ENCODE measurements at places on chromosomes 3 and 15.

DNA sequence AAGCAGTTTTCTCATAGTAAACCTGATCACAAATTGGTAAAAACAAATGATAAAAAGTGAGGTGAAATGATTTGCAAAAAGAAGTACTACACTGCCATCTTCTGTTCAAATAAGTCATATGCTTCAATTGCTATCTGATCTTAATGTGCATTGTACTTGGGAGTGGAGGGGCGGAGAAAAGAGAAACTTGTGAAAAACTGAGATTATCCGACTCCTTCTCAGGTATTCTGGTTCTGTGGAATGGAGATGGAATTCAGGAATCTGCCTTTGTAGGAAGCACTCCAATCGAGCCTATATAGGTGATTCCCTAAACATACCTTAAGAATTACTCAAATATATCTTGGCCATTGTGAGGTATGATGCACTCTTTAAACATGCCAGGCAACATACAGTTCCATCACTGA lies 180.6 kb downstream of the CHL1 start:
- DNase-seq: no peak

- no peak for DNase-seq
Observed at GRCh38 chr15:100434561-100434960, 92.8 kb upstream of the ADAMTS17 start.

DNA sequence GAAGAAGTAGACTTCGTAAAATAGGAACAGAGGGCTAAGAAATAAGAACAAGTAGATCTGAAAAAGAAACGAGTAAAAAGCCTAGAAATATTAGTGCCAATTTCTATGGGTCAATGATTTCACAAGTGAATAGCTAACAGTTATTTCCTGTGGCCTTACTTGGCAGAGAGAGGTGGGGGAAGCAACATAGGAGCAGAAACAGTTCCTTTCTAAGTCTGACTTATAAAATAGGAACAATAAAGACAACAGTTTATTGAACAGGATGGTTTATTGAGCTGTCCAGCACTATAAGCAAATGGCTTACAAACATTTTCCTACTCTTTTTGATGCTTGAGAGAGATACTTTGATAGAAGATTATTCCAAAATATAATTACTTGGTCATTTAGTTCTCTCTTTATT lies 37.9 kb downstream of the AGTR1 start:
- DNase-seq: no peak

GRCh38 chr3:139676108-139676507 lies 1.7 kb downstream of the NMNAT3 start:
- no peak for DNase-seq

DNA sequence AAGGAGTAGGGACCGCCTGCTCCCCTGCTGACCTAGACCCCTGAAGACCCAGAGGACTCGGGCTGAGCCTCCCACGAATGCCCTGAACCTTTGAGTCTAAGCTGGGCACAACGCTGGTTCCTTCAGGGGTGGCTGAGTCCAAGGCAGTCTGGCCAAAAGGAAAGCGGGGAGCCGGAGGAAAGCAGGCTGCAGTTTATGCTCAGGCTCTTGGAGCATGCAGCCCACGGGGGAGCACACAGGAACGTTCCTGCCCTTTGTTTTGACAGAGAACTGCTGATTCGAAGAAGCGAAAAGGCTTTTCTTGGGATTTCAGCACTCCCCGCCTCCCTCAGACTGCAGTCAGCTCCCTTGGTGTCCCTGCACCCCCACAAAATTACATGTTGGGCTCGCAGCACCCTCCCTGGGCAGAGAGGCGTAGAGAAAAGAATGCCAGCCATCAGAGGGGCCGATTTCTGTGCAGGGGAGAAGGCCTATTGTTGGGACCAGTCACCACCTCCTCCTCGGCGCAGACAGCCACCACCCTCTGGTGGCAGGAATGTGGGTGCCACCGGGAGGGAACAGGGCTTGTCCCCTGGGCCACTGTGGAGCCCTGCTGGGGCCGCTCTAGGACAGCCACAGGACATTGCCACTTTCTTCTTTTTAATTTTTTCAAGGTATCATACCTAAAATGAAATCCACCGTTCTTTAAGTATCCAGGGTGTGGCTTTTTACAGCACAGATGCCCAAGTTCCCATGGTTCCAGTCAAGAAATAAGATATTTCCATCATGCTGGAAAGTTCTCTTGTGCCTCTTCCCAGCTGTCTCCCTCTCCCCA lies 72.2 kb downstream of the SMAD6 start:
- peak; percentile 5 for DNase-seq

- no peak for DNase-seq
Observed at GRCh38 chr3:126147932-126148683, 32.3 kb downstream of the ALDH1L1 start.

- no peak for DNase-seq
Observed at GRCh38 chr15:51752888-51753287, 1.5 kb downstream of the TMOD2 start.

- DNase-seq: no peak
Observed at GRCh38 chr3:164458986-164459385, 619.3 kb downstream of the SI start.

- no peak for DNase-seq
Observed at GRCh38 chr15:57529748-57530147, 62.0 kb upstream of the MYZAP start.

DNA sequence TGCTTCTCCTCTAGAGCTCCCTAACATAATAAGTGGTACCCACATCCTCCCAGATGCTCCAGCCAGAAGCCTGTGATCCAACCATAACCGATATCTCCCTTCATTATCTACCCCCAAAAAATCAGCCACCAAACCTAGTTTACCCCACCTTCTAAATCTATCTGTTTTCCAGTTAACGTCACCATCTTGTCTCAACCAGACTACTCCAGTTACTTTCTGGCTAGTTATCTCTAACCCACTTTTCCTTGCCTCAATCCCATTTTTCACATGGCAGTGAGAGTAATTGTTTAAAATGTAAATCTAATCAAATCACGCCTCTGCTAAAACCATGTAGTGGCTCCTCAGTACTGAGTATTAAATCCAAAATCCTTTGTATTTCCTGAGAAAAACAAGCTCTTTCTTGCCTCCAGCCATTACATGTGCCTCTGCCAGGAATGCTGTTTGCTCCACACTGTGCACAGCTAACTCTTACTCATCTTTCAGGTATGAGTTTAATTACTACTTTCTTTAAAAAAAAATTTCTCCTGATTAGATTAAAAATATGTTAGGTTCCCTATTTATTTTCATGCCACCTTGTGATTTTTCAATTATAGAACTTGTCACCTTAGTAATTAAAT lies 15.4 kb downstream of the CCDC54 start:
- no peak for DNase-seq

GRCh38 chr3:144018776-144019175 lies 47.2 kb downstream of the DIPK2A start:
- DNase-seq: no peak

GRCh38 chr3:48715174-48715800 lies 1.7 kb downstream of the IP6K2 start:
- no peak for DNase-seq

DNA sequence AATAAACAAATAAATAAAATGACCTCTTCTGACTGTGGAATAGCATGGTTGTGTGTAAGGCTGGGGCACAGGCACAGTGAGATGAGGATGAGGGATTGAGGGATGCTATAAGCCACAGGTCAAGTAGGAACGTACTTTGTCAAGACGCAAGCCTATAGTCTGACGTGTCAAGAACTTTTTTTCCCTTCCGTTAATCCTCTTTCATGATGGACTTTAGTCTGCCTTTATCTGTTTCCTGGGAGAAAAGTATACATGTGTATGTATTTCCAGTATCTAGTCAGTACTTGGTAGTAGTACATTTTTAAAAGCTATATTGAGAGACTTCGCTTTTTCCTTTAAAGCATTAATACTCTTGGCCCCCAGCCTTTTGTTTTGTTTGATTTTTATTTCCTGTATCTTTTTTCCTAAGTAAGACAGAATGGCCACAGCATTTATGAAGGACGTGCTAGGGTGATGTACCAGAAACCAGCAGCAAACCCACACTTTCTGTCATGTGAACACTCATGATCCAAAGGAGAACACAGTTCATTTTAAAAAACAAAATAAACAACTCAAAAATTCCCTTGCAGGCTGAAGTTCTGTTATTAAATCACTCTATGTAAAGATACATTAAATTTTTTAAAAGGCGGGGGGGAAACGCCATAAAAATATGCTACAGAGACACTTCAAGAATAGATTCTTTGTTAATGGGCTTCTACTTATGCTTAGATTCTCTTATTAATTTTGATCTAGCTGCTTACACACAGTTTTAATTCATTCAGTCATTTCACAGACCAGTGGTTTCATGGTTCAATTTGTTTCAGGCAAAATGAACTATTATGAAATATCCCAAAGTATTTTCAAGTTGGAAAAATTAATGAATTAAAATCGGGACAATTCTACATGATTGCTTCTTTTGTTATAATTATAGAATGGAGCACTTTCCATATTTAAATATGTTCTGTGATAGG lies 114.7 kb downstream of the SNRK start:
- no peak for DNase-seq

- peak; percentile 34 for DNase-seq
Observed at GRCh38 chr3:101466465-101467309, 46.3 kb downstream of the SENP7 start.

GRCh38 chr3:6047016-6047415 lies 813.9 kb upstream of the GRM7 start:
- DNase-seq: no peak

- no peak for DNase-seq
Observed at GRCh38 chr15:43534897-43535296, 17.5 kb downstream of the MAP1A start.

DNA sequence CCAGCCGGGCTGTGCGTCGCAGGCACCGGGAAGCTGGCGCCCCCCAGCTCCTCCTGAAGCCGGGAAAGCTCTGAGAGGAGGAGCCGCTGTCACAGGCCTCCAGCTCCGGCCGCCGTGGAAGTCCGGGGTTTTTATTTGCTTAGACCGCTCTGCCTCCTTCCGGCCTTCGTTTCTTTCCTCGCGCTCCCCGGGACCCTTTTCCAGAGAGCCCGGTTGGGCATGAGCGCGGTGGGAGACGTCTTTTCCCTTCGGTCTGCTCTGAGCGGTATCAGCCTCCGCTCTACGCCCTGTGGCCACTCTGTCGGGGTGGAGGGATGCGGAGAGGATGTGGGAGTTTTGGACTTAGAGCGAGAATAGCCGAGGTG lies 559 bp downstream of the SENP5 start:
- DNase-seq: no peak

DNA sequence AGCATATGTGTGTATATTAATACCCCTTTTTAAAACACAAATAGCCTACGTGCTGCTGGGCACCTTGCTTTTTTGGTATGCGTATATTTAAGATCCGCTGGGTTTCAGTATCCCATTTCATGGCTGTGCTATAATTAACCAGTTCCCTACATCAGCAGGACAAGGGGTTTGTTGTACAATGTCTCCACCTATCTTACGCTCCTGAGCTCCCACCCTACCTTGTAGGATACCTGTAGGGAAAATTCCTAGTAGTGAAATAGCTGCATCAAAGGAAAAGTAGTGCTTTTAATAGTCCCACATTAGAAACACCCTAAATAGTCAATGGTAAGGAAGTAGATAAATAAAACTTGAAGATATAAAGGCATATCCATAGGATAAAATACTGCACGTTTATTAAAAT lies 1.4 kb downstream of the MAP6D1 start:
- DNase-seq: no peak

GRCh38 chr3:8441969-8442559 lies 59.6 kb upstream of the LMCD1 start:
- DNase-seq: no peak

- DNase-seq: no peak
Observed at GRCh38 chr3:71095511-71096291, 487.8 kb downstream of the FOXP1 start.

- no peak for DNase-seq
Observed at GRCh38 chr3:45225465-45226205, 452 bp downstream of the TMEM158 start.

- no peak for DNase-seq
Observed at GRCh38 chr3:126960604-126960995, 22.3 kb upstream of the PLXNA1 start.

DNA sequence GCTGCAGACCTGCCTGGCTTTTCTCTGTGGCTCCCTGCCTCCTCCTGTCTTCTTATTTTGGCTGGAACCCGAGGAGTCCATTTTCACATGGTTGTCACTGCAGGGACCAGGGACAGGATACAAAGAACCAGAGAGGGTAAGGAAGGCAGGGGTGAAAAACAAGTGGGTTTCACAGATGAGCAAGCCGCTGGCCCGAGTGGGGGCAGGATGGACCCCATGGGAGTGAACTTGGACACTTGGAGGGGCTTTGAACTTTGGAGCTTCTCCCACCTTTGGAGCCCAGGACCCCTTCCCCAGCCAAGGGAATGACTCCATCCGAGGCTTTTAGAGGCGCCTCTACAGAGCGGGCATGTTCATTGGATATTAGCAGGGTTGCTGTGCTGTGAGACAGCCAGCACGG lies 26.9 kb upstream of the ADCY5 start:
- DNase-seq: no peak

- DNase-seq: no peak
Observed at GRCh38 chr15:81268881-81269601, 54.9 kb downstream of the STARD5 start.

- no peak for DNase-seq
Observed at GRCh38 chr3:30341851-30342250, 264.6 kb upstream of the TGFBR2 start.

- DNase-seq: no peak
Observed at GRCh38 chr3:171375666-171376595, 84.3 kb downstream of the TNIK start.

GRCh38 chr3:172824229-172824628 lies 73.7 kb downstream of the ECT2 start:
- no peak for DNase-seq

DNA sequence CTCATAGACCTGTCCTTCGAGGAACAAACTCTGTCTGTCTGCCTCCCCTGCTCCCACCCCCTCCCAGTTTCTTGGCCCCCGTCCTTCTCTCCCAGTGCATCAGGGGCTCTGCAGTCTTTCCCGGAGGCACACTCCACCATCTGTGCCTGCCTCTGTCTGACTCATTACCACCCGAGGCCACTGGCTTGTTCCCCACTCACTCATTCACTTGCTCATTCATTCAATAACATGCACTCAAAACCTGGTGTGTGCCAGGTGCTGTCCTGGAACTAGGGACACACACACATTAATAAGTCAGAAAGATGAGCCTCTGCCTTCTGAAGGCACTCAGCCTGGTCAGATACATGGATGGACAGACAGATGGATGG lies 12.4 kb downstream of the AMIGO3 start:
- no peak for DNase-seq

Data from stimulated activated CD8-positive, alpha-beta memory T cell treated with anti-CD3 and anti-CD28 coated beads, Interleukin-7, amount 100 ng/mL, for 48 hours (primary cell).